GM04503 (cell line): ENCODE measurements at places on chromosomes 6 and 20.

DNA sequence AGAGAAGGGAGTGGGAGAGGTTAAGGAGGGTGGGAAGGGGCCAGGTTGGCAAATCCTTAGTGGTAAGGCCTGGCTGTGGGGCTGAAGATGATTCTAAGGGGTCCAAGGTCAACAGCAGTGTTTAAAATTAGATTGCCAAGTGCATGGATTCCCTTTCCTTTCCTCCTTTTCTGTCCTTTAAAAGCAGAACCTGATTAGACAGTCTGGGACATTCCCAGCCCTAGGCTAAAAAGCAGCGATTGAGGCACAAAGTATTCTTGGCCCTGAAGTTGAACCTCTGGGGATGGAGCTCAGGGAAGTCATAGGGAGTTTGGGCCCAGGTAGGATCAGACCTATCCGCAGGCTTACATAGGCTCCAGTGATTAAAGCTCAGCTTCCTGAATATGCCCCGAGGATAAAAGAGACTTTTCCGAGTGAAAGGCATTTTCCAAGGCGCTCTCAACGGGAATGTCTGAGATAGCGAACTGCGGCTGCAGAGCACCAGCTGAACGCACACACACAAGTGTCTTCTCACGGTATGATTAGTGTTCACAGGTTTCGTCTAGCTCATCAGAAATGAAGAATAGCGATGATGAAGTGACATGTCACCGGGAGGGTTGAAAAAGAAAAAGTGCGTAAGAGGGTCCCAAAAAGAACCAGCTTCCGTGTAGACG, 787 bp upstream of the CARMIL1 start:
- DNase-seq, result no peak

DNA sequence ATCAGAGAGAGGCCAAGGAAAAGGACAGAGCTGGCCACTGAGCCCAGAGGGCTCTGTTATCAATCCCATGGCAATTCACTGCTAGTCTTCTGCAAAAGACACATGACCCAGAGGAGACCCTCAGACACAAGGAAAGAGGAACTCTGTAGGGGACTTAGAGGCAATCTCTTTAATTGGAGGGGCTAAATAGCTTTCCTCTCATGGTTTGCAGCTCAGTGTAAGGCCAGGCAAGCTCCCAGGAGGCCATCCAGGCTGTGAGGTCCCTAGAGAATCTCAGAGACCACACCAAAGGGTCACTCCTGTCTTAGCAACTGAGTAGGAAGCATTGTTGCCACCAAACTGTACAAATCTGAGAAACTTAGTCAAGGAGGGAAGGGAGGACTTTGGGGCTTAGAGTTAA, 10.0 kb upstream of the HLA-DOA start:
- no peak for DNase-seq

GRCh38 chr20:4605166-4605565, 116.5 kb upstream of the PRND start:
- no peak for DNase-seq

DNA sequence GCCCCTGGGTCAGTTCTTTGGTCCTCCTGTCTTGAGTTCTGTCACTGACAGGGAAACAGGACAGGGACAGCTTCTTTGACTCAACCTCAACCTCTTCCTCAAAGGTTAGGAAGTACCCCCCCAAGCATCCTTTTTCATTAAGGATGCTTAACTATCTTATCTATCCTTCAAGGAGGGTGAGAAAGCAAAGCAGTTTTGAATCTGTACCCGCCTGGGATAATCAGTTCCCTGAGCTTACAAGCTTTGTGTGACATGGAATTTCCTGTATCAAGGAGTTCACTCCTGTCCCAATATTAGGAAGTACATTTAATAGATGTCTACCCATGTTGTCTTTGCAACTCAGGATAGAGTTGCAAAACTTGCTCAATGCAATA, 31.1 kb upstream of the PIM1 start:
- no peak for DNase-seq

GRCh38 chr6:31899215-31899614, 1.7 kb upstream of the EHMT2 start:
- DNase-seq, result no peak

DNA sequence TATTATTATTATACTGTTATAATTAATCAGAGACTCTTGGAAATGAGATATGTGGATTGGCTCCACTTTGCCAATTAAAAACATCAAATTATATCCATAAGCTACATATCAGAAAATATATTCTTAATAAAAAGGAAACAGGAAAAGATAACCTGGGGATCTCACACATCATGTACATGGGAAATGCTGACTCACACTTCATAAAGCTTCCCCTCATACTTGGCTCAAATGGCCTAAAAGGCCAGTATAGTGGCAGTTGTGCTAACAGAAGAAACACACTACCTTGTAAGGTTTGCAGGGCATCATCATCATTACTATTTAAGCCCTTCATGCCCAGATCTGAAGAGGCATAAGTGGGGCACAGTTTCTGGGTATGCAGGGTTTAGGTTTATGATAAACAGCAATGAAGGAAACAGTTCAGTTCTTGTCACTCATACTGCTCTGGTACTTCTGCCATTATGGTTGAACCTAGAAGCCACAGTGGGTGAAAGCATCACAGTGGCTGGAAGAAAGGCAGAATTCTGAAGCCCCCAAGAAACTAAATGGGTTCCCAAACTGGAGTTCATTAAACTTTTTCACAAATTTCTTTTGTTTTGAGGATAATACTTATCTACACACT, 60.6 kb downstream of the BTBD9 start:
- no peak for DNase-seq

DNA sequence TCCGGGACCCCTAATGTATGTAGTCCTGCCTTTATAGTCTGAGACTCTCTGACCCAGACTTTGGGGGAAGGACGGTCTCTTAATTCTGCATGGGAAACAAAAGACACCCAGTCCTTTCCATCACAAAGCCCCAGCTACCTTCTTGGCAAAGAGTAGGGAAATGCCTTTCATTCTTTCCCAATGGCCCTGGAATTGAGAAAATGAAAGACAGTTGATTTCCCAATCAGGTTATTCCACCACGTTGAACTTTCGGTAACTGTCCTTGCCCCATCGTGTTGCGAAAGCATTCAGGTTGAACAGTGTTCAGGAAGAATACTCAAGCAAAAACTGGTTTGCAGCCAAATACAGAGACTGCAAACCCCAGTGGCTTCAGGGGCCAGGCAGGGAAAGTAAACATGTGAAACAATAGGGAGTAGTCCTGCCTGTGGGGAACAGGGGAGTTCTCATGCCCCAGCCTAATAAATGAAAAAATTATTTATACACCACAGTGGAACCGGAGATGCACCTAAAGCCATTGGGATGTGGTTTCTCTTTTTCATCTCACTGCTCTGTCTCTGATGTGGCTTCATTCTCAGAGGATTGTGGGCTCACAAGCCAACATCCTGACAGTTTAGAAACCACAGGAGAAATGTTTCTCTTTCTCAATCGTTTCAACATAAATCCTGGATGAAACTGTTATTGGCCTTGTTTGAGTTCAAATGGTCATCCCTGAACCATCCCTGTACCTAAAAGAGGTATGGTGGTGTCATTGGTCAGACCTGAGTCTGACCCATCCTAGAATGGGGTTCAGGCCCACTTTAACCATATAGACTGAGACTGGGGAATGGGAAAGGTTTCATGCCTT, 44.2 kb upstream of the SLC9A8 start:
- peak; percentile 83 for DNase-seq

- no peak for DNase-seq
These were observed 39.0 kb upstream of the PTPN1 start for GRCh38 chr20:50471231-50471630.

- no peak for DNase-seq
These were observed 867 bp downstream of the EBF4 start for GRCh38 chr20:2693286-2694007.

GRCh38 chr20:45732199-45732598, 10.1 kb downstream of the SPINT4 start:
- DNase-seq, result no peak

GRCh38 chr6:165692106-165692653, 29.1 kb upstream of the PDE10A start:
- no peak for DNase-seq

- DNase-seq, result no peak
These were observed 152.5 kb downstream of the MTHFD1L start for GRCh38 chr6:151018046-151018445.

DNA sequence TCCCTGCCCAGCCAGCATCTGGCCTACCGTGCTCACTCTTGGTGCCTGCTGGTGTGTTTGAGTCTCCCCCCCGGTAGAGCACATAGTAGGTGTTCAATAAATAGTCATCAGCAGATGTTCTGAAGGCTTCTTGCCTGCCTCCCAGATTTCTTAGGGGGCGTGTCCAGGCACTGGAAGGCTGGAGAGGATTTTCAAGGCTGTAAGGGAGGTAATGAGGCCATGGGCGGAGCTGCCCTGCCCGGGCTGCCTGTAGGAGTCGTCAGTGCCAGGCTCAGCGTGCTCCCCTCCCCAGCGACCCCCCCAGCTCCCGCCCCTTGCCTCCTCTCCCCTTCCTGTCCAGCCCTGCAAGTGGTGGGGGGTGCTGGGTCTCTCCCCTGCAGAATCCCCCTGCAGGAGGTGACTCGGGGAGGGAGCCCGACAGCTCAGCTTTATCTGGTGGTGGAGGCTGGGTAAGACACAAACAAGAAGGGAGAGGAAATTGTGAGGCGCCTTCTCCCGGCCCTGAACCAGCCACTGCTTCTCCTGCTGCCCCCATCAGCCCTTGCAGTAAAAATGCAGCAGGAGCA, 55.9 kb downstream of the BCAS4 start:
- DNase-seq, result no peak

DNA sequence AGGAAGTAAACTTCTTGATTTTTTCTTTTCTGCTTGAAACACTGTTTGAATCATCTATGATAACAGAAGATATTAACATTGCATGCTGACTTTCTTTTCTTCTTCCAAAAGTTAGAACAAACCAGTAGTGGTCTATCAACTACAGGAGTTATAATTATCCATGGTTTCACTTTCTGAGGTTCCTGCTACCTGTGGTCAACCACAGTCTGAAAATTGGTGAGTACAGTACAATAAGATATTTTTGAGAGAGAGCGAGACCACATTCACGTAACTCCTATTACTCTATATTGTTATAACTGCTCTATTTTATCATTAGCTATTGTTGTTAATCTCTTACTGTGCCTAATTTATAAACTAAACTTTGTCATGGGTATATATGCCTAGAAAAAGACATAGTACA, 86.1 kb downstream of the MAP7 start:
- no peak for DNase-seq

DNA sequence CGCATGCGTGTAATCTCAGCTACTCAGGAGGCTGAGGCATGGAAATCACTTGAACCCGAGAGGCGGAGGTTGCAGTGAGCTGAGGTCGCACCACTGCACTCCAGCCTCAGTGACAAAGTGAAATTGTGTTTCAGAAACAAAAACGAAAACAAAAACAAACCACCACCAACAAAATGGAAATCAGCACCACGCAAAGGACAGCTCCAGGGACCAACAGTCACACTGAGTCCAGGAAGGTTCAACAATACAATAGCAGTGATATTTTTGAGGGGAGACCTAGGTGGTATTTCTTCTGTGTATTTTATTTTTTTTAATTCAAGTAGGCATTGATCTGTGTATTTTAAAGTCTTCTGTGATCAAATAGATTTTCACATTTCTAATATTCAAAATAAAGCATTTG, 9.8 kb downstream of the HLA-F start:
- no peak for DNase-seq

DNA sequence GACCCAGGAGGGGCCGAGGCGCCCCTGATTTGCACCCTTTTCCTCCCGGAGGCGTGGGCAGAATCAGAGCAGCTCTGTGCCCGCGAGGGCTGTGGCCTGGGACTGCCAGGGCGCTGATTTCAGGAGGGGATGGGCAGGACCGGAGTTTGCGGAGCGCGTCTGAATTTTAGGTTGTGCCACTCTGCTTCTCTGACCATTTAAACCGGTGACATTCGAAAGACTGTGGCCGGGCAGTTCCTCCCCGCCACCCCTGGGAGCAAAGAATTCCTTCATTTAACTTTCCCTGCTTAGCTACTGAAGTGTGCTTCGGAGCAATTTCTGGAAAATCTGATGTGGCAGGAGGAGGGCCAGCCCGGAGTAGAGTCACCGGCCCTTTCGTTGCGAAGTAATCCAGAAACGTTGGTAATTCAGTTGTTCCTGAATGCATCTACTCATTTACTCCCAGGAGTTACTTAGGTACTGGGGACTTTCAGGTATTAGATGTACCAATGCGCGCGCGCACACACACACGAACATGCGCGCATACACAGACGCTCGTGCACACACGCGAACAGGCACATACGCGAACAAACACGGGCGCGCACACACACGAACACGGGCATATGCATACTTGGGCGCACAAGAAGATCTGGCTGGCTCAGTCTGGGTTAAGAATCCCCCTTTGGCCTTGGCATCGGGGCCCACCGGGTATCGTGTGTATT, 568 bp downstream of the CCDC170 start:
- DNase-seq, result no peak

- DNase-seq, result no peak
These were observed 20.0 kb upstream of the SNTA1 start for GRCh38 chr20:33463332-33464101.

DNA sequence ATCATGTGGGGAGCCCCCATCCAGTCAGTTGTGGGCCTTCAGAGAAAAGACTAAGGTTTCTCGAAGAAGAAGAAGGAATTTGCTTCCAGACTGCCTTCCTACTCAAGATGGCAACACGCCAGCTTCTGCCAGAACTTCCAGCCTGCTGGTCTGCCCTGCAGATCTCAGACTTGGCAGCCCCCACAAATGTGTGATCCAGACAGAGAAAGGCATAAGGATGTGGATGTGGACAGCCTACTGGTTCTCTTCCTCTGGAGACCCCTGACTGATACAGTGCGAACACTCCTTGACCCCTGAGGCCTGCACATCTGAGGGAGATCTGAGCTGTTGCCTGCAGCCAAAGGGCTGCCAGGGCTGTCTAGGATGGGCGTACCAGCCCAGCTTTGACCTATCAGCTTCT, 8.6 kb downstream of the GABRR1 start:
- no peak for DNase-seq

- peak; percentile 98 for DNase-seq
These were observed 4.5 kb upstream of the TNXB start for GRCh38 chr6:32113386-32114352.

DNA sequence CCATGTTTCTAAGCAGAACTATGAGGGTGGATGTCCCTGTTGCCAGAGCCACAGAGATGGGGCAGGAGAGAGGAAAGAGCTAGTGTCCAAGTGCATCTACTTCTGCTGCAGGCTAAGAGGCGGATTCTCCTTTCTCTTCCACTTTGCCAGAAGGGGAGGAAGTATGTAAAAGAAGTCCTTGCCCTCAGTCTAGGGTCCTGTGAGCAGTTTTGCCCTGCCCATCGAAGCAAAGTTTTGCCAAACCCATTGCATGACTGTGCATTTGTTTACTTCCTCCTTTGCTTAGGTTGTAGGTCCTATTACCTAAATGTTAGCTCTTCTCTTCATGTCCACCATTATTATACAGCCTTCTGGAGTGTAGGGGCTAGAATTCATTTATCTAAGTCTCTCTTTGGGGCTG, 106.2 kb upstream of the ARMC2 start:
- no peak for DNase-seq

DNA sequence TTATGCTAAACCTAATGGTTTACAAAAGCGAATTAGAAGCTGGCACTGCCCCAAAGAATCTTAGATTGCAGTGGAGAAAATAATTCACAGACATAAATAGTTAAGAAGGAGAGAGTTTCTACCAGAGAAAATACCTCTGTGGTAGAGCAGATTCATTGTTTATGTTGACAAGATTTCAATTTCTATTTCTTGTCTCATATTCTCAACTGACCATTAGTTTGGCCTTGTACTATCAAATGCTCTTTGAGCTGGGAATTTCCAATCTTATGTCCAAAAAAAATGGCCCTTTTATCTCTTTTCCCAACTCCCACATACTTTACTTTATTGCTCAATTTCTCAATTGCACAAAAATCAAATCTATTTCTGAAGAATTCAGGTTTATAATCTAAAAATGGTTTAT, 804.1 kb upstream of the CITED2 start:
- DNase-seq, result peak; percentile 74

GRCh38 chr6:143369971-143370370, 80.5 kb downstream of the ADAT2 start:
- DNase-seq, result no peak
